Breast epithelium (tissue), 4 donors: ENCODE measurements at places on chromosomes 16 and 17.

DNA sequence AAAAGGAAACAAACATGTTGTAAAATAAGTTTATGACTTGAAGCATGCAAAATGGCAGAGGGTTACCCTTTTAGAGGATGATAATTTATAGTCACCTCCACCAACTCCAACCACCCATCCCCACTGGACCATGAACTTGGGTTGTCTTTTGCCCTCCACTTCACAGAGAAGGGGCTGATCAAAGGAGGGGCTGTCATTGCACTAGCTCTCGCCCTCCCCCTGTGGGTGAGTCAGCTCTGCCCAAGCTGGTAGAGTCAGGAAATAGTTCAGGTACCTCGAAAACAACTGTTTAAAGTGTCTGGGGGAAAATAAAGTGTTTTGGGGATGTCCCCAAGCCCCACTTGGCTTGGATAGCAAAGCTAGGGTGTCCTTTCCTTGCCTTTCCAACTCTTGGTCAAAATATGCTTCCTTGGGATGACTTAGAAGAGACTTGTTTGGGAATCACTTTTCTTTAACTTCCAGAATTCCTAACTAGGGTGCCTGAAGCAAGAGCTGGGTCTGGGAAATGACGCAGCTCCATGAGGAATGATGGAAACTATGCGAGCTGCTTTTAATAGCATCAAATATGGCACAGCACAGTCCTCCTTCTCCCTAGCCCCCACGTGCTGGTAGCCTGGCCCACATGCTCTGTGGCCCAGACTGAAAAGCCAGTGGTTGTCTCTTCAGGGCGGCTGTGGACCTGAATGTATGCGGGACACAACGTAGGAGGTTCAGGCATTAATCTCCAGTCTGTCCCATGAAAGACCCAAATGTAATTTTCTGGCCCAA is 40.7 kb downstream of the TBX4 start:
- DNase-seq: no peak

DNA sequence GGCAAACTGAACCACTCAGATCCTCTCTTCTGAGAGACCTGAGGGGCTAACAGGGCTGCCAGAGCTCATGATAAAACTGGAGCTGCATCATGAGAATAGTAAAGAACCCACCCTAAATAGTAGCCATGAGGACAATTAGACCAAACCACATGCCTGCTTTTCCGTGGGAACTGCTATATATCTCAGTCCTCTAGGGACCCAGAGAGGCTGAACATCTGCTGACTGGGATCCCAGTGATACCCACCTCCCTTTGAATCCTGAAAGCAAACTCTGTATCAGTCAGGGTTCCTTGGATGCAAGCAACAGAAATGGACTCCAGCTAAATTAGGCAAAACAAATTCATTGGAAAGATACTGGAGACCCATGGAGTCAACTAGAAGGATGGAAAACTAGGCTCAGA is 6.5 kb downstream of the MT1X start:
- no peak for DNase-seq

- DNase-seq: no peak
Observed at GRCh38 chr16:22326771-22327445, 29.7 kb downstream of the POLR3E start.

DNA sequence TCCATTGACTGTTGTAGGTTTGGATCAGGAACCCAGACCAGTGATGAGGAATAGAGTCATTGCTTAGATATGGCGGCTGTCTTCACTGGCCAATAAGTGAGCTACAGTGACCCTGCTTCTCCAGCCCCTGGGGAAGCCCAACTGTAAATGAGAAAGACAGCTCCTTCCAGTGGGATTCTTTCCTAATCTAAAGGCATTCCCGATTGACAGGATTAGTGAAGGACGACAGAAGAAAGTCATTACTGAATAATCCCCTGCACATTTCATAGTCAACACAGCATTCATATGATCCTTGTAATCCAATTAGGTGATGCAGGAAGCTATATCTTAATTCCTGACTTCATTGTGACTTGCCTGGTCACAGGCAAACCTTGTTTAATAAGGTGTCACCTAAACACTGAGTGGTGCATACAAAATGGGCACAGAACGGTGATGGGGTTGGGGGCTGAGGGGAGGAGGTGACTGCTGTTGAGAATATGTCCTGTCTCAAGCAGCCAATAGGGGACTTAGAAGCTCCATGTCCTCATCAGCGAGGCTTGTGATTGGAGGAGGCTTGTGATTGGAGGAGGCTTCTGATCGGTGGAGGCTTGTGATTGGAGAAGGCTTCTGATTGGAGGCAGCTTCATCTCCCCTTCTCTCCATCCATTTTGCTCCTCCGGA is 242.6 kb downstream of the XYLT1 start:
- no peak for DNase-seq

- DNase-seq: no peak
Observed at GRCh38 chr16:85425074-85425662, 188.0 kb upstream of the GSE1 start.

- DNase-seq: no peak
Observed at GRCh38 chr17:79748295-79749099, 17.8 kb downstream of the ENPP7 start.

GRCh38 chr17:56679115-56679776 is 85.7 kb downstream of the NOG start:
- no peak for DNase-seq

- no peak for DNase-seq
Observed at GRCh38 chr16:85206472-85207356, 94.4 kb upstream of the CIBAR2 start.

- no peak for DNase-seq
Observed at GRCh38 chr16:56338566-56339318, 86.6 kb downstream of the AMFR start.

GRCh38 chr16:17744921-17745572 is 274.3 kb upstream of the XYLT1 start:
- no peak for DNase-seq

DNA sequence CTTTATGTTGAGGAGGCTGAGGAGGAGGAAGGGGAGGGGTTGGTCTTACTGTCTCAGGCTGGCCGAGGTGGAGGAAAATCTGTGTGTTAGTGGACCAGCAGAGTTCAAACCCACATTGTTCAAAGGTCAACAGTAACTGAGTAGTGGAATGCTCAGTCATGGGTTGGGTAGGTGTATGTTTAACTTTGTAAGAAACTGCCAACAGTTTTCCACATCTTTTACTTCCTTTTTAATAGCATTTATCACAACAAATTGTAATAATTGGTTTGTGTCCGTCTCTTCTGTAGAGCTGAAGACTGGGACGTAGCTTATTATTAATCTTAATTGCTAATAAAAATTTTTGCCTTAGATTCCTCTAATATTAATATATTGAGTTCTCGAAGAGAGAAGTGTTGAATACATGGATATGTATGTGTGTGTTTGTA is 5.3 kb downstream of the ATP6V0A1 start:
- no peak for DNase-seq

- no peak for DNase-seq
Observed at GRCh38 chr16:9682320-9682719, 499.9 kb downstream of the GRIN2A start.

- no peak for DNase-seq
Observed at GRCh38 chr16:55133654-55134053, 190.3 kb upstream of the IRX6 start.
